NCI-H1930 (cell line): ENCODE measurements at places on chromosomes 12 and 14.

DNA sequence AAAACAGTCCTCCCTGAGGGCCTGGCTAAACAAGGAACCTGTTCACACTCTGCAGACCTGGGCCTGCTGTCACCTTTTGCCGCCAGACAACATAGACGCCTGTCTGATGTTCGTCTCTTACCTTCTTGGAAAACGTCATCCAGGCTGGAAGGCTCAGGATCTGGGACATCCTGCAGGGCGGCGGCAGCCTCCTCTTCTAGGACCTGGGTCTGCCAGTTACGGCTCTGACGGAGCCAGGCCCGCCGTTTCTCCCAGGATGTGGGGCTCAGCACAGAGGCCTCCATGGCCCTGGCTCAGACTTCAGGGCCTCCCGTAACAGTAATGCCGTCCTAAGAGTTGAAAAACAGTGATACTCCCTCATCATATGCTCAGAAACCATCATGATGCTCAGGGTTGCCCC is 10.3 kb downstream of the TESPA1 start:
- no peak for DNase-seq

GRCh38 chr12:39176356-39176755 is 266.6 kb downstream of the KIF21A start:
- DNase-seq: no peak

- peak; percentile 46 for DNase-seq
These were observed at the start of gene ARHGEF40 for GRCh38 chr14:21070083-21070609. Gene ARHGEF40 (plus strand): TSS chr14:21070304. CDS start chr14:21070397, 93 bp downstream.

DNA sequence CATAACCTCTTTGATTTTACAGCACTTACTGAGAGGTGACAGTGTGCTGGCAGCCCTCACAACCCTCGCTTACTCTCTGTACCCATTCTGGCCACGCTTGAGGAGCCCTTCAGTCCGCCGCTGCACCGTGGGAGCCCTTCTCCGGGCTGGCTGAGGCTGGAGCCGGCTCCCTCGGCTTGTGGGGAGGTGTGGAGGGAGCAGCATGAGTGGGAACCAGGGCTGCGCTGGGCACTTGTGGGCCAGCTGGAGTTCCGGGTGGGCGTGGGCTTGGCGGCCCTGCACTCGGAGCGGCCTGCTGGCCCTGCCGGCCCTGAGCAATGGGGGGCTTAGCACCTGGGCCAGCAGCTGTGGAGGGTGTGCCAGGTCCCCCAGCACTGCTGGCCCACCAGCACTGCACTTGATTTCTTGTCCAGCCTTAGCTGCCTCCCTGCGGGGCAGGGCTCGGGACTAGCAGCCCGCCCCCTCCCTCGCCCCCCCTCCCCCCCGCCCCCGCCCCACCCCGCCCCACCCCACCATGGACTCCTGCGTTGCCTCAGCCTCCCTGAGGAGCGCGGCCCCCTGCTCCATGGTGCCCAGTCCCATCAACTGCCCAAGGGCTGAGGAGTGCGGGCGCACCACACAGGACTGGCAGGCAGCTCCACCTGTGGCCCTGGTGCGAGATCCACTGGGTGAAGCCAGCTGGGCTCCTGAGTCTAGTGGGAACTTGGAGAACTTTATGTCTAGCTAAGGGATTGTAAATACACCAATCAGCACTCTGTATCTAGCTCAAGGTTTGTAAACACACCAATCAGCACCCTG is 9.9 kb downstream of the MDGA2 start:
- DNase-seq: no peak

- DNase-seq: no peak
These were observed 152.4 kb downstream of the ASCL1 start for GRCh38 chr12:103109861-103110260.

DNA sequence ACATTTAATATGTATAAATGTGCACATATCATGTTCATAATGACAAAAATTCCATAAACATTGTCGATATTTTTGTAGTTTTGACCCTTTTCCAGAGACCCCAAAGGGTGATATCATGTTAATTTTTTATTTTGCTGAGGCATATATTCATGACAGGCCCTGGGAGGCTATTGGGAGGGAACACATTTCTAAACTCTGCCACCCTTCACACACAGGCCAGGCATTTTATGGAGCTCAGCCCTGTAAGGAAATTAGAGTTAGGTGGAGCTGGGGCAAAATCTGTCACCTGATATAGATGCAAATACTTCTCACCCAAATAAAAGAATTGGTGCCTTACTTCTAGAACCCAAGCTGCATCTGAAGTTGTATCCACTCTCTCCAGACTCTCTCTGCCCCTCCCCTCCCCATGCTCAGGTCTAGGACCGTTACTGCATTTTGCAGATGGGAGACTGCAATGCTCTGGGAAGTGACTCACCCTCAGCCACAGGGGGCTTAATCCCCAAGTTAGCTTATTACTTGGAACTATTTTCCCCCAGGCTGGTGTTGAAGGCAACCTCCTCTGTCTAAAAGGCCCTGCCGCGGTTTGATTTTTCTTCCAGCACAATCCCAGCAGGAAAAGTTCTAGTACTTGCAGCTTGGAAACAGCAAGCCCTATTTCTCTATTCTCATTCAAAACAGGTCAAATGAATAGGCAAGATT is 238.9 kb downstream of the EMP1 start:
- no peak for DNase-seq

GRCh38 chr12:20132818-20133217 is 235.5 kb upstream of the PDE3A start:
- peak; percentile 3 for DNase-seq

DNA sequence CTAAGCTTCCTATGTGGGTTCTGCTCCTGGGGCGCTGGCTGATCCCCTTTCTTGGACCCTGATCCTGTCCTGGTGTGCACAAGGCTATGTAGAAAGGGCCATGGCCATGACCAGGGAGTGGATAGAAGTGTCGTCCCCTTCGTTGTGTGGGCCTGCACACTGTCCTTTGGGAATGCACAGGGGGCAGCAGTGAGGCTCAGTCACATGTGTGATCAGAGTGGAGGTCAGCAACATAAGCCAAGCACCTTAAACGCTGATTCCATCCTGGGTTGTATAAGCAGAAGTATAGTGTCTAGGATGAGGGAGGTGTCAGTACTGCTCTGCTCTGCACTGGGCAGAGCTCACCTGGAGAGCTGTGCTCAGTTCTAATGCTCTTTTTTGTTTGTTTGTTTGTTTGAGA is 48.4 kb downstream of the ESRRB start:
- DNase-seq: no peak

GRCh38 chr14:70391493-70392391 is 25.1 kb downstream of the SYNJ2BP start:
- DNase-seq: no peak

DNA sequence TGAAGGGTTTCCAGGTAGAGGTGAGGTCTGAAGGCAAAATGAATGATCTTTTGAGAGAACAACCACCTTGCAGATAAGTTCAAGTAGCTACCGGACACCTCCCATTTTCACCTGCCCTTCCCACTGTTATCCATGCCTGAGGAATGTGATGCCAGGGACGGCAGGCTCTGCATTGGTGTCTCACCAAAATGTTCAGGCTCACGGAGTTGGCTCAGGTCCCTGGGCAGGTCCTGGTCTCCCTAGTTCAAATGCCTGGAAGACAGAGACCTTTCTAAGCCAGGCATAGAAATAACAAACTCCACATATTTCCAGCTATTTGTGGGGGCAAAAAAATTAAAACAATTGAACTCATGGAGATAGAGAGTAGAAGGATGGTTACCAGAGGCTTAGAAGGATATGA is 36.0 kb downstream of the TMEM63C start:
- DNase-seq: no peak

DNA sequence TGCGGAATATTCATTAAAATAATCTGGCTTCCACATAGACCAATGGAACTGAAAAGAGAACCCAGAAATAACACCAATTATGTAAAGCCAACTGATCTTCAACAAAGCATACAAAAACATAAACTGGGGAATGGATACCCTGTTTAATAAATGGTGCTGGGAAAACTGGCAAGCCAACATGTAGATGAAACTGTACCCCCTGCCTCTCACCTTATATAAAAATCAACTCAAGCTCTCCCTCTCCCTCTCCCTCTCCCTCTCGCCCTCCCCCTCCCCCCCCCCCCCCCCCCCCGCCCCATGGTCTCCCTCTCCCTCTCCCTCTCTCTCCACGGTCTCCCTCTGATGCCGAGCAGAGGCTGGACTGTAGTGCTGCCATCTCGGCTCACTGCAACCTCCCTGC is 13.1 kb upstream of the SPTSSA start:
- no peak for DNase-seq

DNA sequence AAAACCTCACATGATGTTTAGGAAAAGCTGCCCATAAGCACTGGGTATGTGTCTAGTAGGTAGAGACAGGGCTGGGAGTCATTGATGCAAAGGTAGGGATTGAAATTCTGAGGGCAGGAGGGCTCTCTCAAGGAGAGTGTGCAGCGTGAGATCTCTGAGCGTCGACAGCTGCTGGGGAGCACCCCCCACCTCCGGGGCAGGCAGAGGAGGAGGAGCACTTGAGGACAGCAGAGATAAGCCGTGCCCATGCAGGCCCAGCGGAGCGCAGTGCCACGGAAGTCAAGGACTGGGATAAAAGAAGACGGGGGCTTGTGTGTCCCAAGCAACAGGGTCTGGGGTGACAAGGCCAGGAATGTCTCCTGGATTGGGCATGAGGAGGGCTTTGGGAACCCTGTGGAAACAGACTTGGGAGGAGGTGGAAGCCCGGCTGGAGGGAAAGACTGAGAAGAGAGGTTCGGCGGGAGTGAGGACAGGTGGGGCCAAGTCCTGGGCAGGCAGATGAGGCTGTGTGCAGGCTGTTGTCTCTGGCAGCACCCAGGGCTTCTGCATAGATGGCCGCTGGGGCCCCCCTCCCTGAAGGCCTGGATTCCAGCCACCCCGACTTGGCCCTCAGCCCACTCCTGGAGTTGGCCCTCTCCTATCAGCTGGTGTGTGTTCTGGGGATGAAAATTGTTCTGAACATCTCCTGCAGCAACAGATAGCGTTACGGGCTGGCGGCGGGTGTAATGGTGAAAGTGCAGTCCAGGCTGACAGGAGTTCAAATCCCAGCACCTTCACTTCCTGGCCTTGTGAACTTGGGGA is 1.9 kb downstream of the CACNA2D4 start:
- no peak for DNase-seq

DNA sequence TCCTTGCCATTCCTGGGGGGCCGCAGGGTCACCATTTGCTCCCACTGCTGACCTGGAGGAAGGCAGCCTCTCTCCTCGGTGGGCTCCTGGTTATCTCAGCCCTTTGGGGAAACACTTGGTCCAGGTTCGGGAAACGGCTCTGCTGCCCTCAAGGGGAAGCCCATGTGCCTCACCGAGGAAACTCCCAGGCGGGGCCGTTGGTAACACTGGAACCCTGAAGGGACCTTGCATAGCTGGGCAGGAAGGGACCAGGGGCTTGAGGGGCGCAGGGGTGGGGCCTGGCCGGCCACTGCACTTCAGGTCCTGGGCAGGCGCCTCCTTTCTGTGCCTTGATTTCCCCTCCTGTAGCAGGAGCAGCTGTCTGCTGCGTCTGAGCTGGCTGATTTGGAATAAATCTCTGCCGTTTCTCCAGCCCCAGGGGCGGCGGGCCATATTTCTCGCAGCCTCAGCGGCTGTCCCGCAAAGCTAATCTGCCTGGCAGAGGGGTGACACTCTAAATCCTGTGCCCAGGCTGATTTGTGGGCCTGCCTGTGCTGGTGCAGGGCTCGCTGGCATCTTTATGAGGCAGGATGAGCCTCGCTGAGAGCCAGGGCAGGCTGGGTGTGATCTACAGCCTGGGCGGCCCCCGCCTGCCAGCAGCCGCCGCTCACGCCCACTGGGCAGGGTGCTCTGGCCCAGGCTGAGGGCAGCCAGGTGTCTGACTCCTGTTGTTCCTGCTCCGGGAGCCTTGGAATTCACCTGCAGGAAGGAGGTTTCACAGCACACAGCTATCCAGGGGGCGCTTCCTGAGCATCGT is 49.7 kb downstream of the KIF26A start:
- no peak for DNase-seq
